ENCODE measurements at places on chromosomes 7 and 10. TPM values are rescaled to one million over a fixed set of nuclear protein-coding genes. Genes with fewer than 3 reads are reported as not detected.

The C10orf95 gene
- not detected for total RNA-seq

The PRF1 gene
- 30.9 TPM for total RNA-seq

The ZNF239 gene
- total RNA-seq: 1.8 TPM

The GIMAP7 gene
- 32.2 TPM for total RNA-seq

The SPDYE11 gene
- not detected for total RNA-seq

The CDC14C gene
- not detected for total RNA-seq

The RBM17 gene
- total RNA-seq: 141 TPM

The MUC3A gene
- total RNA-seq: not detected

The LRRC4 gene
- 0.51 TPM for total RNA-seq

The GRM3 gene
- total RNA-seq: not detected

The CYP26A1 gene
- 0.43 TPM for total RNA-seq

The EPO gene
- total RNA-seq: not detected

The CDCA7L gene
- total RNA-seq: 81.0 TPM

The C10orf143 gene
- total RNA-seq: 0.43 TPM

The ALOX5 gene
- total RNA-seq: 1.7 TPM

The C7orf57 gene
- total RNA-seq: not detected

The MUC12 gene
- 0.34 TPM for total RNA-seq

The IKZF1 gene
- 208 TPM for total RNA-seq

The AKR1C8 gene
- total RNA-seq: 0.58 TPM

The PROSER2 gene
- 1.2 TPM for total RNA-seq

The CCDC6 gene
- 66.0 TPM for total RNA-seq

The HACD1 gene
- total RNA-seq: 1.8 TPM

The SLC39A12 gene
- total RNA-seq: not detected

The PPP1R3C gene
- 0.09 TPM for total RNA-seq

The WNT16 gene
- total RNA-seq: not detected

The BMPER gene
- not detected for total RNA-seq

The POLR3A gene
- total RNA-seq: 23.6 TPM

The AGAP3 gene
- total RNA-seq: 52.2 TPM

The LIPF gene
- total RNA-seq: not detected

The CAV1 gene
- not detected for total RNA-seq

The SHTN1 gene
- 0.39 TPM for total RNA-seq

The HHEX gene
- total RNA-seq: not detected

The NME8 gene
- total RNA-seq: not detected

The FOXP2 gene
- total RNA-seq: not detected

The SFMBT2 gene
- 25.6 TPM for total RNA-seq

The FRMPD2 gene
- 0.36 TPM for total RNA-seq

The SPDYE2 gene
- not detected for total RNA-seq

The MCM10 gene
- 64.6 TPM for total RNA-seq

The BZW2 gene
- 83.2 TPM for total RNA-seq

The ANKRD61 gene
- not detected for total RNA-seq

The ARMH3 gene
- 24.8 TPM for total RNA-seq

The SFRP4 gene
- not detected for total RNA-seq

The BMPR1A gene
- 14.6 TPM for total RNA-seq

The TMEM236 gene
- total RNA-seq: 0.05 TPM

The PPRC1 gene
- total RNA-seq: 54.2 TPM

The ARHGAP21 gene
- total RNA-seq: 18.4 TPM

The ACSM6 gene
- total RNA-seq: not detected

The TRAPPC14 gene
- 32.8 TPM for total RNA-seq

The HOXA2 gene
- total RNA-seq: not detected

The PAX4 gene
- not detected for total RNA-seq
